MG63 (cell line): ENCODE measurements at places on chromosomes 16 and 17.

- DNase-seq, result no peak
Observed at GRCh38 chr17:789160-789840, 7.1 kb downstream of the MRM3 start.

GRCh38 chr16:69936252-69936651 is 14.9 kb upstream of the CLEC18A start:
- no peak for DNase-seq

GRCh38 chr17:2484876-2485275 is 26.8 kb downstream of the METTL16 start:
- DNase-seq, result no peak

GRCh38 chr17:40555296-40556190 is 9.7 kb downstream of the CCR7 start:
- DNase-seq, result no peak

- DNase-seq, result peak; percentile 77
Observed at GRCh38 chr17:60421273-60422161, 772 bp upstream of the CHCT1 start.

- DNase-seq, result peak; percentile 91
Observed at GRCh38 chr16:2838928-2839327, 8.8 kb downstream of the ZG16B start.

GRCh38 chr17:72182371-72182873 is 61.6 kb downstream of the SOX9 start:
- no peak for DNase-seq

GRCh38 chr17:38674014-38674748 is 576 bp downstream of the EPOP start:
- no peak for DNase-seq

- DNase-seq, result peak; percentile 62
Observed at GRCh38 chr16:46857368-46857945, 26.5 kb upstream of the C16orf87 start.

DNA sequence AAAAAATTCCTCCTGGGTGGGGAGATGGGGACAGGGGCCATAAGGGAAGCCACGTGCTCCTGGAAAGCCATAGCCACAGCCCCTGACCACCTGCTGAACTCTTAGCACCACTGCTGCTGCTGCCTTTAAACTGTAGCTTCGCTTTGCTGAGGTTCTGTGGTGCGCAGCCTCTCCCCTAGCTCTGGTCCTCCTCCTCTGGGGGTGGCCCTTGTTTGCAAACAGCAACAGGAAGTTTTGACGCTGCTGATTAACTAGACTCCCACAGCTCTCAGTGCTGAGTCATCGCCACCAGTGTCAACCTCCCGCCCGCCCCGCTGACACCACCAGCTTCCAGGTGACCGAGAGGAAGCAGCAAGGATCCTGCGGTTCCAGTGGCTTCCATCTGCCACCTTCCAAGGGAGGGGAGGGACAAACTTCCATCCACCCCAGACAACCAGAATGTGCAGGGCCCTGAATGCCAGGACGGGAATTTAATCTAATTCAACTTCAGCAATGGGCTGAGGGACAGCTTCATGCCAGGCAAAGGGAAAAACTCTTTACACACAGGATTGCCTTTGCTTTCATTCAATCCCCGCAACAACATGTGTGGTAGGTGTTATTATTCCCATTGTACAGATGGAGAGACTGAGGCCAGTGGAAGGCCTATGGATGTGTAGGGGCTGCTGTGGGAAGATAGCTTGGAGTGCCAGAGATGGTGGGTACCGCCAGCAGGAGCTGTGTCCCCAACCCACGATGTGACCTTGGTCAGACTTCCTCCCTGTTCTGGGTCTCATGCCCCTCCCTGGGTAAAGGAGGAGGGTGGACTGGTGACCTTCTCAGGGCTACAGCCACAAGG is 8.1 kb upstream of the KIFC3 start:
- peak; percentile 89 for DNase-seq

GRCh38 chr16:85462714-85463611 is 150.2 kb upstream of the GSE1 start:
- no peak for DNase-seq

DNA sequence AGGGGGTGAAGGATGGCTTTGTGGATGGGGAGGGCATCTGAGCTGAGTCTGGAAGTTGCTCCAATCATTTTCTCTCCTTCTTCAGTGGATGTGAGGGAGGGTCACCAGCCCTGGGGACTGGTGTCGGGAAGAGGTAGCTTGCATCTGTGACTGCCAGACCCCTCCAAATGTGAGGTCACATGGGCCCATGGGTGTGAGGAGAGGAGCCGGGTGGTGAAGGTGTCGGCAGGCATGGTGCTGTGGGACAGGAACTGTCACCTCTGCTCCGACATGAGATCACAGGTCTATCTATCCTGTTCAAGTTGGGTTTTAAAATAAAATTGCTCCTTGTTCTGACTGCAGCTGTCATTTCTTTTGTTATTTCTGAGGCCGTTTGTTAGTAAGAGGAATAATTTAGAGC is 351.1 kb downstream of the CPPED1 start:
- DNase-seq, result no peak

- DNase-seq, result no peak
Observed at GRCh38 chr17:70047619-70048419, 27.2 kb upstream of the KCNJ16 start.

- DNase-seq, result no peak
Observed at GRCh38 chr17:18246109-18246725, 12.3 kb downstream of the FLII start.

GRCh38 chr16:88804552-88805339 is 1.2 kb downstream of the CDT1 start:
- no peak for DNase-seq

DNA sequence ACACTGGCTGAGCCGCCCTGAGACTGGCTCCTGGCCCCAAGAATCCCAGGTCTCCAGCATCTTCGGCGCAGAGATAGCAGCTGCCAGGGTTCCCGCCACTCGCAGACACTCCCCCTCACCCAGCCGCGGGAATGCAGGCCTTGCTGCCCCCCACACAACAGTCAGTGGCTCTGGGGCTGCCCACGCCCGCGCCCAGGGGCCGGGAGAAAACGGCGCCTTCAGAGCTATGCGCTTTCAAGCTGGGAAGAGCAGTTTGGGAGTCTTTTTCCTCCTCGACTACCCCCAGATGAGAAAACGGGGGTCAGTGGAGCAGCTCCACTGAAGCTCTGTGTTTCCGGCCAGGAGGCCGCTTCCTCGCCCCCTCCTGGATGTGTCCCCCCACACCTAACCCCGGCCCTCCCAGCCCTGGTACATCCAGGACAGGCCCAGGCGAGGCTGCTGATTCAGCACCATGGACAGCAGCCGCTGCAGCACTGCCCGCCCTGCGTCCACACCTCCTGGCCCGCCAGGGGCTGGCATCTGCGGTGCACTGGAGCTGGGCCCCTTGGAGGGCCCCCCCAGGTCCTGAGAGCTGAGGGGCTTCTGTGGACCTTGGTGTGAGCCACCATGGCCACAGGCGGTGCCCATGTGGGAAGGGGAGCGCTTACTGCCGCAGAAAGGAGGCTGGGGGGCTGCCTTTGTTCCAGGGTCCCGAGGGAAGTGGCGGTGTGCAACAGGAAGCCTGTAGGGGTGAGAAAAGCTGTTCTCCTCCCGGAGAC is 35.7 kb downstream of the CACNA1H start:
- DNase-seq, result peak; percentile 46

DNA sequence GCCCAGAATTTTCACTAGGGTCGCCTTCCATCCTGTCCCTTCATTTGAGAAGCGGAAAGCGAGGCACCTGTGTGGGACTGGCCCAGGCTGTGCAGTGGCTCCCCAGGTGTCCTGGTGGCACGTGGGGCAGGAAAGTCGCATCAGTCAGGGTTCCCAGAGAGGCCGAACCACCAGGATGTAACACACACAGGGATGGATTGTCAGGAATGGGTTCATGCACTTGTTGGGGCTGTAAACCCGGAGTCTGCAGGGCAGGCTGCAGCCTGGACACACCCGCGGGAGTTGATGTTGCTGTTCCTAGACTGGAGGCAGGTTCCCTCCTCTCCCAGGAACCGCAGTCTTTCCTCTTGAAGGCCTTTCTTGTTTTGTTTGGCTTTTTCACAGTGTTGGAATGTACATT is 30.7 kb upstream of the RPTOR start:
- no peak for DNase-seq

- no peak for DNase-seq
Observed at GRCh38 chr16:54431997-54432896, 145.7 kb upstream of the IRX3 start.

DNA sequence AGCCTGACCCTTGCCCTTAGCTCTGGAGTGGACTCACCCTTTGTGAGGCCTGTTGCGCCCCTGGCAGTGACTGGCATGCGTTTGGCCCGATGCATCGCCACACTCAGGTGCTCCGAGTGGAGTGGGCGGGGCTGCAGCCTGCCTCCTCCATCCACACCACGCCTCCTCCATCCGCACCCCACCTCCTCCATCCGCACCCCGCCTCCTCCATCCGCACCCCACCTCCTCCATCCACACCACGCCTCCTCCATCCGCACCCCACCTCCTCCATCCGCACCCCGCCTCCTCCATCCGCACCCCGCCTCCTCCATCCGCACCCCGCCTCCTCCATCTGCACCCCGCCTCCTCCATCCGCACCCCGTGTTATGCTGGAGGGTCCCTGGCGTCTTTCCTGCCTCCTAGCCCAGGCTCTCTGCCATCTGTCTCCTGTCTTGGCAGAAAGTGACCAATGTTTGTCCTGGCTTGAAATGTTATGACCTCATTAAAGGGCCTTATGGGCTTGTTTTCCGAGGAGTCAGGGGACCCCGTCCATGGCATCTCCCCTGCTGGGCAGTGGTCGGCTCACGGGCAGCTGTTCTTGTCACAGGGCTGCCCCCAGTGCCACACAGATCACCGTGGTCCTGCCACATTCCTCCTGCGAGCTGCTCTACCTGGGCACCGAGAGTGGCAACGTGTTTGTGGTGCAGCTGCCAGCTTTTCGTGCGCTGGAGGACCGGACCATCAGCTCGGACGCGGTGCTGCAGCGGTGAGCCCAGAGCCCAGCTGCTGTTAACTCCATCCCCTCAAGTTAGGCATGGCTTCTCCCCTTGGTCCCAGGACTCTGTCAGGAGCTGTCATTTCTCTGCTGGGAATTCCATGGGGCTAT is 28.7 kb upstream of the MYO15B start:
- DNase-seq, result no peak

GRCh38 chr17:55783684-55784245 is 32.9 kb downstream of the PCTP start:
- DNase-seq, result peak; percentile 92

GRCh38 chr17:45843722-45844121 is 959 bp upstream of the SPPL2C start:
- DNase-seq, result no peak

- peak; percentile 88 for DNase-seq
Observed at GRCh38 chr16:89602273-89602951, 11.0 kb upstream of the DPEP1 start.

DNA sequence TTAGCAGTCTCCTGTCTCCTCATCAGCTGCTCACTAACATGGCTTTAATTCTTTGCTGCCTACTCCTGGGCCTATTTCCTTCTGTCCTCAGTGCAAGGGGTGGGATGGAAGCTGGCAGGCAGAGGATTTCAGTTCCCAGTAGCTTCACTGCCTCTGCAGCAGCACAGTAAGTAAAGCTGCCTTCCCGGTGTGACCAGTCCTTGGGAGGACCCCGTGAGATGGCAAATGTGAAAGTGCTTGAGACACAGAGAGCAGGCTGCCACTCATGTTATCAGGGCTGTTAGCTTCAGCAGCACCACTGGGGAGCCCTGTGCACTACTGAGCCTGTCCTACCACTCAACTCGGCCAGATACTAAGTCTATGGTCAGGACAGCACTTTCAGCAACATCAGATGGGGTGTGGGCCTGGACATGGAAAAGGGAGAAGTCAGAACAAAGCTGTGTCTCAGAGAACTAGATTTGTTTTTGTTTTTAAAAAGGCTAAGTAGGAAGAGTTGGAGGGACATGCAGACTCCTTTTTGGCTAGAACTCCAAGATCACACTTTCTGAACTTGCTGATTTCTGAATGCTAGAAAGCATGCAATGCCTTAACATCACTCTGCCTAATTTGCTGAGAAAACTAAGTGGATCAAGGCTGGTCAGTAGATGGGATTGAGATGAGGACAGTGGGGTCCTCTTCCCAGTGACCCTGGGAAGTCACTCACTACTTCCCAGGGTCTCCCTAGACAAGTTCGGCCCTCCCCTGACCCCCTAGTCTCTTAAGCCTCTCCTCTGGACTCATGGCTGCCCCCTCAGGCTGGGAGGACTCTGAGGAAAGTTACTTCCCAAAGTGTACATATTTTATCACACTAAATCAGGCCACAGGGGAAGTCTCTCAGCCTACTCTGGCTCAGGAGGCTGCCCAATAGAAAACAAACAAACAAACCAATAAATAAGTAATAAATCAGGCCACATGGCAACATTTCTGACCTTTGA is 1.1 kb downstream of the ACSF2 start:
- peak; percentile 33 for DNase-seq

DNA sequence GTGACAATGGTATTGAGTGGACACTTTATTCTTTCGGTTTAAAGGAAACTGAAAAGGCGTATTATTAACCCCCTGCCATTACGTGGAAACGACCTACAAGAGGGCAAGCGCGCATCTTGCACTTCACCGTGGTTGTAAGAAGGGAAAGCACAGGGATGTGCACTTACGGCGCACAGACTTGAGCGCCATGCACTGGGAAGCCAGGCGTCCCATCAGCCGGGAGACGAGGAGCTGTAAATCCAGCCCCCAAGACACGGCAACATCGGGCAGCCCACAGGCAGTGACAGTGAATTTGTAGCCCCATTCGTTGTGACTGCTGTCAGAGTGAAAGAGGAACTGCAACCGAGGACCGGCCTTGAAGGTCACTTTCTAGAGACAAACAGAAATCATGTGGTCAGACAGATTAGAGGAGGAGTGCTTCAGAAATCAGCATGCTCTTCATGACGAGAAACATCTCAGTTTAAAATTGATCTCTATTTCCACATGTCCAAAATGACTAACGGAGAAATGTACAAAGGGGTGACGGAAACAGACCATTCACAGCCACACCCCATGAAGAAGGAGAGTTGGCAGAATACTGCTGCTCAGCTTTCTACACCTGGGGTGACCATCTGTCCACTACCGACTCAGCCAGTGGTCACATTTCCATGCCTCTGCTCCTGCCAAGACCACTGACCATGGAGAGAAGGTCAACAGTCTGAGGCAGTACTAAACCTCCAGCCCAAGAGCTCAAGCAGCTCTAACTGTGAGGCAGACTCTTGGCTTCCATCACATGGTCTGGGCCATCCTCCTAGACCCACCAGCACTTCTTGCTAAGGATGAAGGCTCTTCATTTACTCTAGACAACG is 68.6 kb downstream of the ZZEF1 start:
- no peak for DNase-seq
